ENCODE measurements at places on chromosomes 7 and 10.

- DNase-seq, result no peak
Observed at GRCh38 chr10:119030421-119031250, 1.1 kb downstream of the NANOS1 start.

DNA sequence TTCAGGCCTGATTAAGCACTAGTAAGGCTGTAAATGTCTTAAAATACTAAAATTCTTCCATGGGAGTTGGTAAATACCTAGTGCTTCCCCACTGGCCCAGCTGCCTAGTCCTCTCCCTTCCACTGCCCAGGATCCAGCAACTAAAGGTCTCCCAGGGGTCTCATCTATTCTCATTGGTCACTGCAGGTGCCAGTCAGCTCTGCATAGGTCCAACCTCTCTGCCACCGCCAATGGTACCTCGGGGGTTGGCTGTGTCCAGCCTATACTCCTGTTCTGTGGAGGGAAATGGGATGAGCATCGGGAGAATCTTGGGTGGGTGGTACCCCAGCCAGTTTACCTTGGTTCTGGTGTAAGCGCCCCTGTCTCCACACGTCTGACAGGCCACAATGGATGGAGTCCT, 6.1 kb upstream of the CREB5 start:
- no peak for DNase-seq

- no peak for DNase-seq
Observed at GRCh38 chr7:45698303-45699014, 124.3 kb downstream of the ADCY1 start.

GRCh38 chr10:126731610-126731990, 61.1 kb upstream of the C10orf90 start:
- DNase-seq, result no peak

DNA sequence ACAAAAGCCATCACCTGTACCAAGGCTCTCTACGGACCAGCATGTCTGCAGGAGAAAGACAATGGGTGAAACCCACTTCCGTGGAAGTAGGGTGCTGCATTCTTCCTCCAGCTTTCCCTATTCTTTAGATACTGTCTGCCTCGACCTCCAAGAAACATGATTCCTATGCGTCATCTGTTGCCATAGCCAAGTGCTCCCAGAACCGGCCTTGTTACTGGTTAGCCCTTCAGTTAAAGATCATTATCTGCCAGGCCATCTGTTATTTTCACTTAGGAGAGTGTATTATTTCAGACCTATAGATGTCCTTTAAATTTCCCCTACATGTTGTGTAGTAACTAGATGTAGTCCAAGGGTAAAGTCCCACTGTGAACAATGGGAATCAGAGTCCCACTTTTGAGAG, 89.0 kb upstream of the KIAA1217 start:
- DNase-seq, result no peak

GRCh38 chr7:90239050-90239449, 5.9 kb upstream of the CFAP69 start:
- no peak for DNase-seq

GRCh38 chr10:15123749-15124184, 26.6 kb downstream of the RPP38 start:
- no peak for DNase-seq

- no peak for DNase-seq
Observed at GRCh38 chr7:87427288-87427687, 48.2 kb downstream of the ABCB4 start.

All from activated naive CD8-positive, alpha-beta T cell treated with anti-CD3 and anti-CD28 coated beads, Interleukin-2, amount 50 U/mL, for 16 hours (primary cell).